Activated CD4-positive, alpha-beta memory T cell treated with anti-CD3 and anti-CD28 coated beads, Interleukin-2, amount 10 ng/mL, durations not matched to agents 7 days and 5 days (primary cell): ENCODE measurements at places on chromosomes 5 and 9. TPM values are rescaled to one million over a fixed set of nuclear protein-coding genes. Genes with fewer than 3 reads are reported as not detected.

- H3K27me3 ChIP-seq: peaks cover 6% of the 10 kb centered on the region
- no peak overlapping the region for H3K27ac ChIP-seq
- no peak for DNase-seq
These were observed 68.3 kb upstream of the IFNE start for GRCh38 chr9:21550392-21550791.

- H3K27me3 ChIP-seq: no peaks in the 10 kb centered on the region
- no peak overlapping the region for H3K27ac ChIP-seq
- no peak overlapping the region for H3K4me3 ChIP-seq
- no peaks in the 10 kb centered on the region for H3K4me1 ChIP-seq
These were observed 152.2 kb downstream of the SNCAIP start for GRCh38 chr5:122464191-122464590.

The GAS1 gene
- 0.25 TPM for total RNA-seq

The SCGB3A2 gene
- total RNA-seq: not detected

GRCh38 chr5:119820608-119821007, 191.2 kb downstream of the FAM170A start:
- no peak overlapping the region for H3K27ac ChIP-seq
- no peaks in the 10 kb centered on the region for H3K4me1 ChIP-seq
- no peaks in the 10 kb centered on the region for H3K27me3 ChIP-seq
- H3K4me3 ChIP-seq: no peak overlapping the region

GRCh38 chr5:170183816-170184687, 48.7 kb upstream of the C5orf58 start:
- no peaks in the 10 kb centered on the region for H3K4me1 ChIP-seq
- no peak overlapping the region for H3K27ac ChIP-seq

- no peaks in the 10 kb centered on the region for H3K27me3 ChIP-seq
- H3K36me3 ChIP-seq: no peaks in the 10 kb centered on the region
- H3K4me1 ChIP-seq: no peaks in the 10 kb centered on the region
- H3K4me3 ChIP-seq: no peak overlapping the region
- H3K27ac ChIP-seq: no peak overlapping the region
These were observed 267.0 kb upstream of the NUDT12 start for GRCh38 chr5:103829585-103829984.

The CDC20B gene
- total RNA-seq: 0.13 TPM

GRCh38 chr9:94874316-94874715, 147.8 kb downstream of the AOPEP start:
- DNase-seq: no peak
- H3K27me3 ChIP-seq: peaks cover 9% of the 10 kb centered on the region
- no peak overlapping the region for H3K4me3 ChIP-seq
- peaks cover 71% of the 10 kb centered on the region for H3K4me1 ChIP-seq

DNA sequence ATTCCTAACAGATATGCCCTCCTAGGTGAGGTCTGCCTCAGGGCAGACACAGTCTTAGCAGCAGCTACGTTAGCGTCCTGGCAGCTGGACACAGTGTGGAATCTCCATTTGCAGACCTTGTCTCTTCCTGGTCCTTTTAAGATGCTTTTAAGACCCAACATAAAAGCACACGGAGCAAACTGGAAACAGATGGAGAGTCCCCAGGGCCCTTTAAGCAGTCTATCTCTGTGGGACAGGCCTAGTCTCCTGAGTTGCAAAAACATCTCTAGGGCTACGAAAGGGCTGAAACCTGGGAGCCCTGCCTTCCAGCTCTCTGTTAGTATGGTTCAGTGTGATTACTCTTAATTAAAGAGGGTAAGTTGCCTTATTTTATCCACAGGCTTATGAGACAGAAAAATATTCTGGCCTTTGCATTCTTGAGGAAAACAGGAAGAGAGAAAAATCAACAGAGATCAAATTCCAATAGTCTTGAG, 66.0 kb upstream of the GNA14 start:
- peaks cover 2% of the 10 kb centered on the region for H3K4me1 ChIP-seq
- no peak overlapping the region for H3K4me3 ChIP-seq
- no peaks in the 10 kb centered on the region for H3K27me3 ChIP-seq
- no peak overlapping the region for H3K27ac ChIP-seq
- no peak for DNase-seq

GRCh38 chr5:136162008-136162407, 29.4 kb downstream of the SMAD5 start:
- no peak overlapping the region for H3K27ac ChIP-seq
- H3K4me1 ChIP-seq: no peaks in the 10 kb centered on the region
- H3K4me3 ChIP-seq: no peak overlapping the region
- H3K36me3 ChIP-seq: peaks cover 4% of the 10 kb centered on the region
- H3K27me3 ChIP-seq: peaks cover 2% of the 10 kb centered on the region
- no peak for DNase-seq

DNA sequence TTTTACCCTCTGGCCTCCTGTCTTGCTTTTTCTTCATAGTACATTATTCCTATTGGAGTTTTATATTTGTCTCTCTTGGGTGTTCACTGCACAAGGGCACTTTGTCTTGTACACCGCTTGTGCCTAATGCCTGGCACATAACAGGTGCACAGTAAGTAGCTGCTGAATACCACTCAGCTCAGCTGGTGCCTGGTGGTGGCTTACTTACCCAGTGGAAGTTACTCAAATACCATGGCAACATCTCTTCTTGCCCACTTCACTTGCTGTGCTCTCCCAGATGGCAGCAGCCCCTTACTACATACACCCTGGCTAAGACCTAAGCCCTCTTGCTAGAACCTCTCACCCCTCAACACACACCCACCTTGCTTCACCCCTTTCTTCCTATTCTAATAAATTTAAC, 11.3 kb upstream of the SKP1 start:
- no peak overlapping the region for H3K27ac ChIP-seq
- DNase-seq: no peak
- H3K27me3 ChIP-seq: no peaks in the 10 kb centered on the region
- H3K4me3 ChIP-seq: no peak overlapping the region
- H3K36me3 ChIP-seq: no peaks in the 10 kb centered on the region

DNA sequence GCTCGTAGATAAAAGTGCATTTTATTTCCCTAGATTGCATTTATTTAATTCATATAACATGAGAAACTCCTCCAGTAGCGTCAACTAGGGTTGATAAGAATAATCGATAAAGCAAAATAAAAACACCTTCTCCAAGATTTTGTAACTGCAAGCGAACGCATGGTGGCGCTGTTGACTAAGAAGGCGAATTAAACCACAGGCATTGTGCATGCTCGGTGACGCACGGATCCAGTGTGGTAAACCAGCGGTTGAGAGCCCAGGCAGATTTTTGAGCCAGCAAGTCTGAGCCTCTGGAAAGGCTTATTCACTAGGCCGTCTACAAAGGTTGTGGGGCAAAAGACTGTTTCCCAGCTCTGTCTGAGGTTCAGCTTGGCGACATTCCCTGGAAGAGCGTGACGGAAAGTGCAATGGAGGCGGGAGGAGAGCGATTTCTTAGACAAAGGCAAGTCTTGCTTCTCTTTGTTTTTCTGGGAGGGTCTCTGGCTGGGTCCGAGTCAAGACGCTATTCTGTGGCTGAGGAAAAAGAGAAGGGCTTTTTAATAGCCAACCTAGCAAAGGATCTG, at the start of gene PCDHB3:
Gene PCDHB3 (plus strand): TSS at position 231 of the 563 bp plus-strand sequence. CDS start 177 bp downstream, at position 408.
- no peak within 1 kb of the TSS for H3K4me3 ChIP-seq
- DNase-seq: peak; percentile 36
- peaks cover 3% of the 10 kb centered on the region for H3K36me3 ChIP-seq
- no peak within 1 kb of the TSS for H3K27ac ChIP-seq
- no peaks in the 10 kb centered on the region for H3K4me1 ChIP-seq
- H3K27me3 ChIP-seq: no peaks in the 10 kb centered on the region

- H3K27ac ChIP-seq: no peak overlapping the region
- no peaks in the 10 kb centered on the region for H3K4me1 ChIP-seq
- no peak for DNase-seq
- H3K27me3 ChIP-seq: peaks cover 7% of the 10 kb centered on the region
- H3K4me3 ChIP-seq: no peak overlapping the region
- H3K36me3 ChIP-seq: no peaks in the 10 kb centered on the region
These were observed 171.2 kb downstream of the TMEM167A start for GRCh38 chr5:82905986-82906385.

- no peak overlapping the region for H3K4me3 ChIP-seq
- H3K27ac ChIP-seq: no peak overlapping the region
- H3K4me1 ChIP-seq: no peaks in the 10 kb centered on the region
- DNase-seq: no peak
These were observed 80.3 kb downstream of the ADAMTS2 start for GRCh38 chr5:179264783-179265513.

DNA sequence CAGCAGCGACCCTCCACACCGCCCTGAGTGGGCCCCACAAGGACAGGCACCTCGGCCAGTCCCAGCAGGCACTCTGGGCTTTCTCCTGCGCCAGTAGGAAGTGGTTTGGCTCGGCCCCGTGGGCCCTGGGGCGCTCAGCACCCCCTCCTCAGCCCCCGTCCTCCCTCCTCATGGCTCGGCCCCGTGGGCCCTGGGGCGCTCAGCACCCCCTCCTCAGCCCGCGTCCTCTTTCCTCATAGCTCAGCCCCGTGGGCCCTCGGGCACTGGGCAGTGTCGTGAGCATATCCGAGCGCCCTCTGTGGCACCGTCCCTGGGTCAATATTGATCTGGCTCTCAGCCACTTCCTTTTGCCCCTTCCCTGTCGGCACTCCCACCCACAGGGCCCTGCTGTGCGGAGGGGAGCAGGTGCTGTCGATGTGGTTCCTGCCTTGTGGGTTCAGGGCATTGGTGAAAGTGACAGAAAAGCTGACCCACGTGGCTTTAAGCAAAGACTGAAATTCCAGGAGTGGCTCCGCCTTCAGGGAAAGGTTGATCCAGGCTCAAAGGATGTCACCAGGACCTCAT, 5.5 kb upstream of the SCGB3A1 start:
- no peak for DNase-seq
- peaks cover 14% of the 10 kb centered on the region for H3K27me3 ChIP-seq
- H3K36me3 ChIP-seq: no peaks in the 10 kb centered on the region

- no peak overlapping the region for H3K4me3 ChIP-seq
- no peak overlapping the region for H3K27ac ChIP-seq
- H3K27me3 ChIP-seq: peaks cover 7% of the 10 kb centered on the region
- H3K36me3 ChIP-seq: no peaks in the 10 kb centered on the region
These were observed 176.9 kb upstream of the WWC1 start for GRCh38 chr5:168114444-168115017.

- no peak for DNase-seq
- H3K27ac ChIP-seq: no peak overlapping the region
- H3K27me3 ChIP-seq: peaks cover 2% of the 10 kb centered on the region
- H3K36me3 ChIP-seq: no peaks in the 10 kb centered on the region
- H3K4me3 ChIP-seq: no peak overlapping the region
These were observed 2.1 kb downstream of the NSG2 start for GRCh38 chr5:174047472-174048099.

GRCh38 chr9:78101247-78101646, 69.6 kb upstream of the GNAQ start:
- H3K4me1 ChIP-seq: peaks cover 29% of the 10 kb centered on the region
- H3K4me3 ChIP-seq: no peak overlapping the region
- H3K36me3 ChIP-seq: peaks cover 5% of the 10 kb centered on the region
- no peak for DNase-seq
- no peak overlapping the region for H3K27ac ChIP-seq
- no peaks in the 10 kb centered on the region for H3K27me3 ChIP-seq

- no peak overlapping the region for H3K27ac ChIP-seq
- no peaks in the 10 kb centered on the region for H3K36me3 ChIP-seq
- DNase-seq: no peak
- no peak overlapping the region for H3K4me3 ChIP-seq
- H3K4me1 ChIP-seq: peaks cover 7% of the 10 kb centered on the region
These were observed 1055.5 kb upstream of the DMAC1 start for GRCh38 chr9:8855046-8855445.

DNA sequence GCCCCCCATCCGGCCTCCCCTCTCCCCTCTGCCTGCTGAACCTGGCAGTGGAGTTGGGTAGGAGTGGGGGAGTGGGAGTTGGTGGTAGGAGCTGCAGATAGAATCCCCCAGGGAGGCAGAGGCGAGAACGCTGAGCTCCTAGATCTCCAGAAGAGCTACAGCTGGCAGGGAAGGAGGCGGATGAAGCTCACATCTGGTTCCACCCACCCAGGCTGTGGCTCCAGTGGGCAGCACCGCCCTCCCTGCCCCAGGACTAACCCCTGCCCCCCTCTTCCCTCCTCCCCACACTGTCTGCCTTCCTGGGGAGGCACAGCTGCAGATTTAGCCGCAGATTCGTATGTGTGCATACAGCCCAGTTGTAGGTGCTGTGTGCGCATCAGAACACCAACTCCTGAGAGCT, 34.2 kb downstream of the C9orf50 start:
- H3K4me1 ChIP-seq: peaks cover 52% of the 10 kb centered on the region
- H3K27me3 ChIP-seq: peaks cover 23% of the 10 kb centered on the region
- DNase-seq: no peak
- H3K4me3 ChIP-seq: no peak overlapping the region
- H3K36me3 ChIP-seq: no peaks in the 10 kb centered on the region

The CYSRT1 gene
- total RNA-seq: 0.86 TPM

GRCh38 chr5:66821688-66822429, 225.7 kb downstream of the MAST4 start:
- peaks cover 56% of the 10 kb centered on the region for H3K4me1 ChIP-seq
- H3K4me3 ChIP-seq: peak overlapping the region; percentile 63
- no peaks in the 10 kb centered on the region for H3K27me3 ChIP-seq
- peak overlapping the region; percentile 94 for H3K27ac ChIP-seq
- DNase-seq: peak; percentile 71

GRCh38 chr5:167720259-167720658, 571.2 kb upstream of the WWC1 start:
- H3K27ac ChIP-seq: no peak overlapping the region
- no peak overlapping the region for H3K4me3 ChIP-seq
- no peaks in the 10 kb centered on the region for H3K27me3 ChIP-seq
- no peak for DNase-seq

DNA sequence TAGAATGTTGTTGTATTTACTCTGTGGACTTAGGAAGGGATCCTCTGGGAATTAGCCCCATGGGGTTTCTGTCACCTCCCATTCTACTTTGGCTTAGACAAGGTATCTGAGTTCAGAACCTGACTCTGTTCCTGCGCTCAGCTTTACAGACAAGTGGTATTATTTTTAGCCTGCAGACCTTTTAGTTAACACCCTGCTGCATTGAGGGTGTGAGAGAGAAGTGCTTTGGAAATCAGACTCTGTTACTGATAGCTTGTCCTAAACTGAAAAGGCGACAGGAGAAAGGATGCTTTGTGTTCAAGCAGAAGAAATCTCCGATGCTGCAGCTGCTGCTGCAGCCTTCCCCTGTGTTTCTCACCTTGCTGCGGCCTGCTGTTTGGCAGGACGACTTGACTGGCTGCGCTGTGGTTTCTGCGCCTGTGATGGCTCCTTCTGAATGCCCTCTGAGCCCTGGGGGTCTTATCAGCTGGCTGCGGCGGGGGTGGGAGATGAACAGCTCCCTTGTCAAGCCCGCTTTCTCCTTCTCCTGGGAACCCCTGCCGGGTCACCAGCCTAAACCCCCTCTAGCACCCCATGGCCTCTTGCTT, 61.9 kb downstream of the PGM5 start:
- DNase-seq: no peak
- H3K36me3 ChIP-seq: no peaks in the 10 kb centered on the region
- H3K27me3 ChIP-seq: no peaks in the 10 kb centered on the region
- H3K4me3 ChIP-seq: no peak overlapping the region
- H3K27ac ChIP-seq: no peak overlapping the region
- no peaks in the 10 kb centered on the region for H3K4me1 ChIP-seq

The GPR151 gene
- total RNA-seq: not detected

The ATP10B gene
- not detected for total RNA-seq

DNA sequence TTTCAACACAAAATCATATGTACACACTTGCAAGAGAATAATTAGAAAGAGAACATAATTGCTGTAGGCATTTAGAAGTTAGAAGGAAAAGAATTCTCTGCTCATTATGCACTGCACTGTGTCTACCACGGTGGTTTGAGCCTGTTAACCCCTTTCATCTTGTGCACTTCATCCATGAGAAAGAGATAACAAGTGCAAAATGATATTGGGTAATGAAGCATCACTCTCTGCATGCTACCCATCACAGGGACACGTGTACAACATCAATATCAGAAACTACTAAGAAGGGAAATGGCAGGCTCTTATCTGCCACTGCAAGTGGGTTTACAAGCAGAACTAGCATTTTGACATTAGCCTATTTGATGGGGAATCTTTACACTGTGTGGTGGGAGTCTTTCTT, 202.6 kb downstream of the CDH12 start:
- H3K4me1 ChIP-seq: no peaks in the 10 kb centered on the region
- no peaks in the 10 kb centered on the region for H3K36me3 ChIP-seq

The ZBTB6 gene
- 12.7 TPM for total RNA-seq
